Stimulated activated CD4-positive, alpha-beta T cell treated with anti-CD3 and anti-CD28 coated beads, Interleukin-4, amount 100 ng/mL, for 48 hours (primary cell): ENCODE measurements at places on chromosomes 5 and 9.

GRCh38 chr5:95471942-95472341 lies 80.8 kb downstream of the FAM81B start:
- no peak for DNase-seq

DNA sequence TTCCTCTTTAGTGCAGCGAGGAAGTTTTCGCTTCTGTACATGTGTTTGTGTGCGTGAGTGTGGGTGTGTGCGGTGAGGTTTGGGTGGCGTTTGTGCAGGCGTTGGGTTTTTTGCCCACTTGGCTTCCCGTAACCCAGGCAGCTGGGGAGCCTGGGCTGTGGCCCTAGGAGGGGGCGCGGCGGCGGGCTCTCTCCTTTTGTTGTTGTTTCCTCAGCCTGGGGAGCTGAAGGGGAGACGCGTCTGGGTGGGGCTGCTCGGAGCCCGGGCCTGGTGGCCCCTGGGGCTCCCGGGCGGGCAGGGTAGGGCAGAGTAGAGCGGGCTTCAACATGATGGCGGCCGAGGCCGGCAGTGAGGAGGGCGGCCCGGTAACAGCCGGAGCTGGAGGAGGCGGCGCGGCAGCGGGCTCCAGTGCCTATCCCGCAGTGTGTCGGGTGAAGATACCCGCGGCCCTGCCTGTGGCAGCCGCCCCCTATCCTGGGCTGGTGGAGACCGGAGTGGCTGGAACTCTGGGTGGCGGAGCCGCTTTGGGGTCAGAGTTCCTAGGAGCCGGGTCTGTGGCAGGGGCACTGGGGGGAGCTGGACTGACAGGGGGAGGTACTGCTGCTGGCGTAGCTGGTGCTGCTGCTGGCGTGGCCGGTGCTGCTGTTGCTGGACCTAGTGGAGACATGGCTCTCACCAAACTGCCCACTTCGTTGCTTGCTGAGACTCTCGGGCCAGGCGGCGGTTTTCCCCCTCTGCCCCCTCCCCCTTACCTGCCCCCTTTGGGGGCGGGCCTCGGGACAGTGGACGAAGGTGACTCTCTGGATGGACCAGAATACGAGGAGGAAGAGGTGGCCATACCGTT lies 665 bp downstream of the RASA1 start:
- peak; percentile 52 for DNase-seq

- DNase-seq, result no peak
These were observed 14.5 kb downstream of the FCN2 start for GRCh38 chr9:134895097-134895496.

GRCh38 chr9:4550777-4551484 lies 60.7 kb downstream of the SLC1A1 start:
- no peak for DNase-seq

DNA sequence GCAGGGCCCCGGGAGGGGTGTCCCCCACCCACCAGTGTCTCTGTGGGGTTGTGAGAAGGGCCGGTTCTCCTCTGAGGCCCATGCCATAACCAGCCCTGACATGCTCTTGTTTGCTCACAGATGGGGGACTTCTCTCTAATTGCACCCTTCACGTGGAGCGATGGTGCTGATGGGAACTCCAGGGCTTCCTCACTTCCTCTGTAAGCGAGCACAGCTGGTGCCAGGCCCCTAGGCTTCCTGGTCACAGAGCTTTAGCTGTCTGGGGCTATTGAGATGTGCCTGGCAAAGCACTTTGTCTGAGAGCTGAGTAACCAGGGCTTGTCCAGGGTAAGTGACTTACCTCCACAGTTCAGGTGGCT lies 36.4 kb downstream of the PHF2 start:
- DNase-seq, result peak; percentile 2

DNA sequence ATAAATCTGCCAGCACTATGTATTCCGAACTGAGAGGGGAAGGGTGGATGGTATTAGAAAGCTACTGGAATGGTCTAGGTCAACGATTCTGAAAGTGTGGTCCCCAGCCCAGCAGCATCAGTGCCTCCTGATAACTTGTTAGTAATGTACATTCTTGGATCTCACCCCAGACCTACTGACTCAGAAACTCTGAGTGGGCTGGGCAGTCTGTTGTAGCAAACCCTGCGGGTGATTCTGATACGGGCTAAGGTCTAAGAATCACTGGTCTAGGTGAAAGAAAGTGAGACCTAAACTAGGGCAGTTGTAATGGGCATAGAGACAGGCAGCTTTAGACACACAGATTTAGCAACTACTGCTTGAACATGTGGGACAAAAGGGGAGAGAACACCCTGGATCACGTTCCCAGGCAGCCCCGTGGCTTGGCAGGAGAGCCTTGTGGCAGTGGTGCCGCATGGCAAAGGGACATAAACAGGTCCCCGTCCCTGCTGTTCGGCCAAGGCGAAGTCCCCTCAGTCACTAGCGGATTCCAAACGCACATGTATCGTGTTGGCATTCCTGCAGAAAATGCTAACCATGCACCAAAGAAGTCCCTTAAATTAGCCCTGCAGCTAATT lies 216.3 kb downstream of the TTLL11 start:
- DNase-seq, result no peak

DNA sequence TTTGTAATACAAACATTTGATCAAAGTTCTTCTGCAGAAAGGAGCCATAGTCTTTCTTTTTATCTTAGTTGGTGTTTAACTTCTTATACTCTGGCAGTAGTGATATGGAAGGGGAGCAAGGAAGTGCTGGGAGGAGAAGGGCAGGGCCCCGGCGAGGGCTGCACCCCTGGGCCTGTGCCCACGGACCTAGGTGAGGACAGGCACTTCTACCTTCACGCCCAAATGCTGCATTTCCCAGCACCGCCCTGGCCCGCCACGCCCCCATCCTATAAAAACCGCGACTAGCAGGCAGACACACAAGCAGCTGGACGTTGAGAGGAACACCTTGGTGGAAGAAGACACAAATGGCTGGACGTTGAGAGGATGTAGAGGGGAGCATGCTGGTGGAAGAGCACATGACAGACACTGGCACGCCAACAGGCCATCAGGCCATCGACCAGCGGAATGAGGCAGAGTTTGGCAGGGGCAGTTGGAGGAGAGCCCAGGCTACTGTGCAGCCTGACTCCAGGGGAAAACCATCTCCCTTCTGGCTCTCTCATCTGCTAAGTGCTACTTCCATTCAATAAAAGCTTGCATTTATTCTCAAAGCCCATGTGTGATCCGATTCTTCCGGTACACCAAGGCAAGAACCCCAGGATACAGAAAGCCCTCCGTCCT lies 81.5 kb upstream of the C9orf72 start:
- DNase-seq, result no peak

GRCh38 chr9:92968081-92968480 lies 20.8 kb downstream of the FGD3 start:
- DNase-seq, result no peak

- DNase-seq, result no peak
These were observed 40.2 kb downstream of the LRSAM1 start for GRCh38 chr9:127491516-127491915.

DNA sequence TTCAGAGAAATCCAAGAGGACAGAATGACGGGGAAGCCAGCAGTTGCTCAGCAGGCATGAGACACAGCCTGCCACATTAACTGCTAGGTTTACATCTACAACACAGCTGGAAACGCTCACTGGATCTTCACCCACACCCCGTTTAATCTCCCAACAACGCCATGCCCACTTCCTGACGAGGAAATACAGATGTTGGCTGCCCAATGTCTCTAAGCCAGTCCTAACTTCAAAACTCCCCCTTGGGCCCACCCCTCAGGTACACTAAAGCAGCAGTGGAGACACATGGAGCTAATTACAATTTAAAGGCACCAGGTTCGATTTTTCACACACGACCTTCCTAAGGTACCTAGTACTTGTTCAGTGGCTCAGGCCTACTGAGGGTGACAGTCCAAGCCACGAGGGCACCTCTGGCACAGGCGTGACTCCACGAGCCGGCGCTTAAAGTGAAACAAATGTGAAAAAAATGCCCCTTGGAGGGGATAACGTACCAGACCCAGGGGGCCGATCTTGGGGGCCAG lies 904 bp downstream of the RPL12 start:
- DNase-seq, result no peak

DNA sequence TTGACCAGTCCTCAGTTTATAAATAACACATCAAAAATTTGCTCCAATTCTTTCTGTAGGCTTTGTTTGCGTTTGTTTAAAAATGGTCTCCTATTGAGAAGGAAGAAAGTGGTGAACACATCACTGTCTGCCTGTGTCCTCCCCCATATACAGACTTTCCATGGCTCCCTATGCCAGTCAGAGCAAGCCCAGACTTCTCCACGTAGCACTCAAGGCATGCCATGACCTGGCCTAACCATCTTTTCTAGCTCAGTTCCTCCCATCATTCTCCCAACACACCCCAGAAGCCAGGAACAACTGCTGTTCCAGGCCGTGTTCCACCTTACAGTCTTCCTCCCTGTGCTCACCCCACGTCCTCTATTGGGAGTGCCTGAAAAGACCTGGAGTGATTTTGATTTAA lies 129.6 kb upstream of the ZNF618 start:
- no peak for DNase-seq

DNA sequence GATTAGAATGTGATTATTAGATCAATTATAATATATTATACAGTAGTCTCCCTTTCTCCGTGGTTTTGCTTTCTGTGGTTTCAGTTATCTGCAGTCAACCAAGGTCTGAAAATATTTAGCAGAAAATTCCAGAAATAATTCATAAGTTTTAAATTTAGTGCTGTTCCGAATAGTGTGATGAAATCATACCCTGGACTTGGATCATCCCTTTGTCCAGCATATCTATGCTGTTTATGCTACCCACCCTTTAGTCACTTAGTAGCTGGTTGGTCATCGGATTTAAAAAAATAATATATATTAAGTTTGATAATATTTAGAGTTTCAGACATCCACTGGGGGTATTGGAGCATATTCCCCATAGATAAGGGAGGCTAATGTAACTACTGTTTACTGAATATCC lies 19.6 kb downstream of the RMI1 start:
- no peak for DNase-seq

DNA sequence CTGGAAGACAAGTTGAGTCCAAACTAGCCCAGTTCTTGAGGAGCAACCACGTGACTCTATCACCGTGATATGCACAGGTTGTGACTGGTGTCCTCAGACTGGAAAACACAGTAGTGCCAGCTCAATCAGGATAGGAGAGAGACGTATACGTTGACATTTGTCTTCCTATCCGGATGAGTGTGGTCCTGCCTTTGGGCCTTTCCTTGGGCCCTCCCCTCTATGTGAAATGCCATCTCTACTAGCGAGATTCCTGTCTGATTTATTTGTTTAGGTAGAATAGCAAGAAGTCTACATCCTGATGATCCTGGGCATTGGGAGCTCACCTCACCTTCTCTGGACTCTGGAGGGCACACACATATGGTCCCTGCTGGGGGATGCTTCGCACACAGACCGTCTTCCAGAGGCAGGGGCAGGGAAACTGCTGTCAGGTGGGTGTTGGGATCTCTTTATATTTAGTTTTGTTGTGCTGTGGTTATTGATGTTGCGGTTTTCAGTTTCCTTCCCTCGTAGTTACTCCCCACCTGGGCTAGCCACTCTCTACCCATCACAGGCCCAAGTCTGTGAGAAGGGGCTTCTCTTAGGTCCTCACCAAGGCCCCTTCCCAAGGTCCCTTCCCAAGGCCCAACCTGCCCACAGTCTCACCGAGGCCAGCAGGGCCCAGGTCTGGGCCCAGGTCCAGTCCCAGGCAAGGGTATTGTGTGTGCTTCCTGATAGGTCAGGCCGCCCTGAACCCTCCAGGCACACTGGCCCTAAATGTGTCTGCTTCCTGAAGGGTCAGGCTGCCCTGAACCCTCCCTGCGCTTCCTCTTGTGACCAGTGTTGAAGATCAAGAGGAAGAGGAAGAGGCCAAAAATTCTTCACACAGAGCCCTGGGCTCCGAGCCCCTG lies 19.0 kb upstream of the SPINK4 start:
- no peak for DNase-seq

DNA sequence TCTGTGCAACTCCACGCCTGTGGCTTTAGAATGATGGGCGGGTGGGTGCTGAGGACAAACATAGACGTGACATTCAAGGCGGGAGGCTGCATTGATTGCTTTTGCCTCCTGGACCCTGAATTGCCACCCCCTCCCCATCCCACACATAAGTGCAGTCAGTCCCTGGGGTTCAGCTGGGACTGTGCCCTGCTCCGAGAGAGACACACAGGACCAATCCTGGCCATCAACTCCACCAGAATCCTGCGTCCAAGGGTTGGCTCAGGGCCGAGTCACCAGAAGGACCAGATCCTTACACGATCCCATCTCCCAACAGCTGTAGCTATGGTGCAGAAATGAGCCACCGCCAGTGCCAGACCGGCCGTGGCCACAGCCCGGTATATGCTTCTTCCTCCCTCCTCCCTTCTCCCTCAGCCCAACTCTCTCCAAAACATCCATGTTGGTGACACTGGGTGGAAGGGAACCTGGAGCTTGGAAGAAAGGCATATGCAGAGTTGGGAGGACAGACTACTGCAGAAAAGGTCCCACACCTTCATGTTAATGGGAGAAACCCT lies 27.4 kb downstream of the IRX2 start:
- DNase-seq, result no peak

GRCh38 chr5:141866096-141866495 lies 12.1 kb downstream of the PCDH1 start:
- no peak for DNase-seq

- DNase-seq, result no peak
These were observed 3.3 kb downstream of the SHISAL2B start for GRCh38 chr5:64693636-64694035.

GRCh38 chr5:36642089-36642488 lies 35.7 kb downstream of the SLC1A3 start:
- DNase-seq, result no peak

DNA sequence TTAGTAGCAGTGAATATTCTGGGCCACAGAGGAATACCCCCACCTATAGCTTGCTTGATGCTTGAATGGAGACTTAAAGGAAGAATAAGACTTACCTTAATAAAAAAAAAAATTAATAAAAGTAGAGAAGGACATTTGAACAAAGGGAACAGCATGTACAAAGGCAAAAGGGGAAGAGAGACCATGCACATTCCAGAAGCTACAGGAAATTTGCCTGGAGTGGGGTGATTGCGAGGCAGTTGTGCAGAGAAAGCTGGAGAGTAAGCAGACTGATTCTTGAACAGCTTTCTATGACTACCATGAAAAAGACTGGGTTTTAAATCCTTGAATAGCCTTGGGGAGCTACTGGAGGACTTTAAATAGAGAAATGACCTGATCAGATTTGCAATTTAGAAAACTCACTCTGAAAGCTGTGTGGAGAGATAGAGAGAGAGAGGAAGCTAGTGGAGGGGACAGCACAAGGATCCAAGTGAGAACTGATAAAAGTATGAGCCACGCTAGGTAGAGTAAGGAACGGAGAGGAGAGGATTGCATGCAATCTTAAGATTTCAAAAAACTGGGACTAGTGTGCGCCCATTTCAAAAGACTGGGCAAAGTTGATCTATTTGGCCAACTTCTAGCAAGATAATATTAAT lies 12.5 kb upstream of the SSBP2 start:
- DNase-seq, result no peak

GRCh38 chr9:20512106-20512505 lies 110.2 kb downstream of the MLLT3 start:
- no peak for DNase-seq

GRCh38 chr5:157862183-157862851 lies 3.4 kb upstream of the CLINT1 start:
- DNase-seq, result no peak

- no peak for DNase-seq
These were observed 18.6 kb upstream of the SMIM15 start for GRCh38 chr5:61180886-61181285.

GRCh38 chr5:3139499-3139931 lies 388.0 kb upstream of the IRX2 start:
- no peak for DNase-seq
